ENCODE measurements at places on chromosomes 7 and 10. TPM values are rescaled to one million over a fixed set of nuclear protein-coding genes. Genes with fewer than 3 reads are reported as not detected.

ACTR3C gene
- not detected for total RNA-seq

- no peak for DNase-seq
These were observed 117.2 kb upstream of the RSU1 start for GRCh38 chr10:16934461-16934860.

PSMG3 gene
- 30.2 TPM for total RNA-seq

ASZ1 gene
- not detected for total RNA-seq

GRCh38 chr7:17239046-17239445, 59.4 kb upstream of the AHR start:
- no peak for DNase-seq

DNA sequence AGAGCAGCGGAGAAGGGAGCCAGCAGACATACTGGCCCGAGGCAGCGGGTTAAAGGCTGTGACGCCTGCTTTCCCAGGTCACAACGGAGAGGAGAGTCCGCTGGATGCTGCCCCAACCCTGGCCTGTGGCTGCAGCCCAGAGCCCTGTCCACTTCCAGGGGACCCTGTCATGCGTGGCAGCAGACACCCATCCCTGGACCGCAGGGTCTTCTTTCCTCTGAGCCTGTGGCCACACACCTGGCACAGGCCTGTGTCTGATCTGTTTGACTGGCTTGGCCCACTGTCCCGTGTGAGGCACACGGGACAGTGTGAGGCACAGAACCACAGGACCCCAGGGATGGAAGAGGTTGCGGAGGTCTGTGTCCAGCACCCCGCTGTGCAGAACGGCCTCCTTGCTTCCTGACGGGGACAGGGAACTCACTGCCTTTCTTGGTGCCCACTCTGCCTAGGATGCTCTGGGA, 42.4 kb downstream of the INSIG1 start:
- peak; percentile 39 for DNase-seq

TPK1 gene
- total RNA-seq = 1.8 TPM

HOGA1 gene
- 0.28 TPM for total RNA-seq

DNA sequence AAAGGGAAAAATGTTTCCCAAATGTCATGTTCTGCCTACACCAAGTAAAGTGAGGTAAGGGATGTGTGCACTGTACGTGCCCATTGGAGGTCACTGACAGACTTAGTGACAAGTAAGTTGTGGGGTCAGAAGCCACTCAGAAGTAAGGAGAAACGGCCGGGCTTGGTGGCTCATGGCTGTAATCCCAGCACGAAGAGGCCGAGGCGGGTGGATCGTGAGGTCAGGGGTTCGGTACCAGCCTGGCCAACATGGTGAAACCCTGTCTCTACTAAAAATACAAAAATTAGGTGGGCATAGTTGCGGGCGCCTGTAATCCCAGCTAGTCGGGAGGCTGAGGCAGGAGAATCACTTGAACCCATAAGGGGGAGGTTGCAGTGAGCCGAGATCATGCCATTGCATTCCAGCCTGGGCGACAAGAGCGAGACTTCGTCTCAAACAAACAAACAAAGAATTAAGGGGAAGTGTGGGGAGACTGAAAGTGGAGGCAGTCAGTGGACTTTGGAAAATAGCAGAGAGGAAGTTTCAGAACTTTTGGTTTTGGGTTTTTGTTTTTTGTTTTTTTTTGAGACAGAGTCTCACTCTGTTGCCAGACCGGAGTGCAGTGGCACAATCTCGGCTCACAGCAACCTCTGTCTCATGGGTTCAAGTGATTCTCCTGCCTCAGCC, 114.8 kb downstream of the WDFY4 start:
- no peak for DNase-seq

Measured in H1 (cell line).